ENCODE measurements at places on chromosomes 1 and 21.

DNA sequence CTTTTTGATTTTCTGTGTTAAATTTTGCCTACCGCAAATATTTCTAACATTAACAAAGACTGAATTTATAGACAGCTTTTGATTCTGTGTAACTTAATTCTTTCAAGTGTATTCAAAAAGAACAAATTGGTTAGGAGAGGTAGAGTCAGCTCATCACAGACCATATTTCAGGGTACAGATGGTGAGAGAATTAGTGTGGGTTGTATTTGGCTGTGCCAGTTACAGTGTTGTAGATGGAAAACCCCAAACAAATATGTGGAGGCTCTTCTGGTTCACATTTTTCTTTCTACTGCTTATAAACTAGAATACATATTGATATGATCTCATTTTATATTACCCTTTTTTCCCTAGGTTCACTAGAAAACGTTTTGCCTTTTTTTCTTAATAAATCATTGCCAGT is 11.1 kb downstream of the RCAN3 start:
- no peak for DNase-seq

DNA sequence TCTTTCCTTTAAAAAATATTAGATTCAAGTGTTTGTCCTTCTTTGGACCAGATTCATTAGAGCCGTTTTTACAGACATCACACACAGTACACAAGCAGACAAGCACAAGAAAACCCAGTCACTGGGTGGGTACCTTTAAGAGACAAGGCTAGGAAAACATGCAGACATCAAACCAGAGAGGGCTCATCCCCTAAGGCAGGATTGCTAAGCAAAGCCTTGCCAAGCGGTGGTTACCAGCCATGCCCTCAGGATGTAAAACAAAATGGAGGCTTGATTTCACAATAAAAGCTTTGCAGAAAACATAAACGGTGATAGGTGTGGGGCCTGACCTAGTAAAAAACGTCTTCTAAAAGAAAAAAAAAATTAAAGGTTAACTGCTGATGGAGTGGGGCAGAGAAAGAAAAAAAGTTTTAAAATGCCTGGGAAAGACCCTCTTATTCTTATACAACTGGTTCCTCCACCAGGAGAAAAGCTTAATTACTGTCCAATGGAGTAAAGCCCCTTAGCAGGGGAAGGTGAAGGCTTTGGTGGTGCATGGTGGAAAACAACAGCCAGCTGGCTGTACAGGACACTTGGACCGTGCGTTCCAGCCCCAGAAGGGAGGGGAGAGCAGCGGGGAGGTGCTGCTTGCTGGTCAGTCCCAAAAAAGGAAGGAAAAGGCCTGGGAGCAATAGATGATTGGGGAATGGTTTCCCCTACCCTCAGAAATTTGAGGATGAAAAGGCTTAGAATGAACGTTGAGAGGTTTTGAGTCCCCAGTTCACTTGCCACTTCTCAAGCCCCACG is 30.4 kb upstream of the FMO1 start:
- DNase-seq = no peak

DNA sequence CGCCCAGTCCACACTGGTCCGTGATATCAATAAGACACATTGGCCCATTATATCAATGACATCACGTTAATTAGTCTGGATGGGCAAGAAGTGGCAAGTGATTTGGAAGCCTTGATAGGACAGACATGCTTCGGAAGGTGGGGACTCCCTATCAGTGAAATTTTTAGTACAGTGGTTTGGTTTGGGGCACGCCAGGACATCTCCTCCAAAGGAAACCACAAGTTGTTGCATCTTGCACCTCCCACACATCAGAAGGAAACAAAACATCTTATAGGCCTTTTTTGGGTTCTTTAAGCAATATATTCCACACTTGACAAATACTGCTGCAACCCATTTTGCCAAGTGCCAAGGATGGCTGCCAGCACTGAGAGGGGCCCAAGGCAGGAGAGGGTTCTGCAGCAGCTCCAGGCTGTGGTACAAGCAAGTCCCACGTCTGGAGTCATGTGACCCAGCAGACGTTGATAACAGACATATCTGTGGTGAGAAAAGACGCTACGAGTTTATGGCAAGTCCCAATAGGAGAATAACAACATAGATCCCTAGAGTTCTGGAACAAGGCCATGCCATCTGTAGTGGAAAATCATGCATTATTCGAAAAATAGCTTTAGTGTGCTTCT is 95.3 kb upstream of the DISP3 start:
- no peak for DNase-seq

DNA sequence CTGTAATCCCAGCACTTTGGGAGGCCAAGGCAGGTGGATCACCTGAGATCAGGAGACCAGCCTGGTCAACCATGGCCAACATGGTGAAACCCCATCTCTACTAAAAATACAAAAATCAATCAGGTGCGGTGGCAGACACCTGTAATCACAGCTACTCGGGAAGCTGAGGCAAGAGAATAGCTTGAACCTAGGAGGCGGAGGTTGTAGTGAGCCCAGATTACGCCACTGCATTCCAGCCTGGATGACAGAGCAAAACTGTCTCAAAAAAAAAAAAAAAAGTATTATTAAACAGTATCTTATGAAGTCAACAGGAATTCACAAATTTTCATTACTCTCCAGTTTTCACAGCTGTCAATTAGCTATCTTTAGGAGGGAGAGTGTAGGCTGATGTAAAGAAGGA is 3.8 kb downstream of the ACBD6 start:
- no peak for DNase-seq

GRCh38 chr1:19525607-19526545 is 40.5 kb upstream of the CAPZB start:
- DNase-seq = no peak

DNA sequence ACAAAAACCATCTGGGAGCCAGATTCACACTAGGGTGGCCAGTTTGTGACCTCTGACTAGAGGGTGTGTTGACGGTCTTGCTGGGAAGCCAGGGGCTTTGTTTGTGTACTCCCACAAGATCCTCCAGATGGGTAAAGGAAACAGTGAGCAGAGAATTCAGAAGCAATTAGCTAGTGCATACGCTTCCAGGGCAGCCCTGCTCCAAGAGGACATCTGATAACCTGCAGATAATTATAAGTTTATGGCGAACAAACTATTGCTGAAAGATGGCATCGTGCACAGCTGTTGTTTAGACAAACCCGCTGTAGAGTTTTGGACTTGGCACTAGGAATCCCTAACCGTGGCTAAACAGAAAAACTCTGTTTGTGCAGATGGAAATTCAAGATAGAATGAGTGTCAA is 326.4 kb downstream of the TGFB2 start:
- no peak for DNase-seq

- no peak for DNase-seq
Observed at GRCh38 chr1:193111641-193112090, 6.5 kb upstream of the GLRX2 start.

- no peak for DNase-seq
Observed at GRCh38 chr1:206706806-206707366, 22.2 kb downstream of the MAPKAPK2 start.

GRCh38 chr1:82836213-82836972 is 1035.7 kb downstream of the ADGRL2 start:
- no peak for DNase-seq

DNA sequence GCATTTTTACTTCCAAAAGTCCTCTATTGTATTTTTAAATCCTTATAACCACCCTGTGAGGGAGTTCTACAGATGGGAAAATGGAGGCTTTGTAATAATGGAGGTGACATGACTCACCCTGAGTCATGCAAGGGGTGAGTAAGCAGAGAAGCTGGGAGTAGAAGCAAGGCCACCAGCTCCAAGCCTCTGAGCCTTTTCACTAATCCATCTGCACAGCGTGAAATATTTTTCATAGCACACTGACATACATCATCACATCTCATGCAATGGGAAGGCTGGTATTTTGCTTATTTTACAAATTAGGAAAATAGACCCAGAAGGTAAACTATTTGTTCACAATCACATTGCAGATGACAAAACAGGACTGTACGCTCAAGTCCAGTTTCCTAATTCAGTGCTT is 96.9 kb downstream of the KCNH1 start:
- no peak for DNase-seq

DNA sequence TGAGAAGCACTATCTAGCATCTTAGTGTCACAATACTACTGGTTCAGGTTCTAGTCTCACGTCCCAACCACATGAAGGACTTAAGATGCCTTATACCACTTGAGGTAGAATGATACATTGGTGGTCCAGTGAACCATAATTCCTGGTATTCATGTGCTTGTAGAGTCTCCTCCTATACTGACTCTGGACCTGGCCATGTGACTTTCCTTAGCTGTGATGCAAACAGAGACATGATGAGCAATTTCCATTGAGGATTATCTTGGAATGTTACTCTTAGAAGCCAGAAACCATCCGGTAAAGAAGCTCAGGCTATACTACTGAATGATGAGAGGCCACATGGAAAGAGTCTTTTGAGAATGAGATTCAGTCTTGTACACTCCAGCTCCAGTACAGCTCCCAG is 105.7 kb downstream of the NME7 start:
- DNase-seq = no peak

GRCh38 chr1:180548686-180549317 is 10.0 kb upstream of the OVAAL start:
- DNase-seq = no peak

DNA sequence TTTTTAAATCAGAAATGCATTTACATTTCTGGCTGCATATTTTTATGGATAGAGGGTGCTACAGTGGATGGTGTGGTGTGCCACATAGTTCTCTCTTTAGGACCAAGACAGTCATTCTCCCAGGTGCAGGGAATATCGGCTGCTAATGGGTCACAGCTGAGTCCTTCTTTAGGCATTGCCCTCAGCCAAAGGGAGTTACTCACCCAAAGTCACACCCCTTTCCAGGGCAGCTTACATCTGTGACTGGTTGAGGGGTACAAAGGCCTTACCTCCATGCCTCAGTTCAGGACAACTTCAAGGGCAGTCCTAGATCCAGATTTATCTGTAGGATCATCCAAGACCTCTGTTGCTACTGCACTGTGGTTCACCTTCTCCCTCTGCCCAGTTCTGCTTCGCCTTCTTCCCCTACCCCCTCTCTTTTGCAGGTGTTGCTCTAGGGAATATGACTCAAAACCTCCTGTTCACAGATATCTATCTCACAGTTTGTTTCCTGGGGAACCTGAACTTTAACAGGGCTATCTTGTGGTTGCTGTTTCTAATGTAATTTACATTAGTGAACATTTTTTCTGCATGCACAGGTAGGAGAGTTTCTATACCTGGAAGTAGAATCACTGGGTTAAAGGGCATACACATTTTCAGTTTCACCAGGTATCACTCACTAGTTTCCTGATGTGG is 413.9 kb downstream of the RPS6KC1 start:
- no peak for DNase-seq

Data from substantia nigra (tissue), 51 donors.